Stimulated activated CD4-positive, alpha-beta T cell treated with anti-CD3 and anti-CD28 coated beads, Interleukin-2, amount 100 ng/mL, for 24 hours (primary cell): ENCODE measurements at places on chromosomes 11 and 22.

DNA sequence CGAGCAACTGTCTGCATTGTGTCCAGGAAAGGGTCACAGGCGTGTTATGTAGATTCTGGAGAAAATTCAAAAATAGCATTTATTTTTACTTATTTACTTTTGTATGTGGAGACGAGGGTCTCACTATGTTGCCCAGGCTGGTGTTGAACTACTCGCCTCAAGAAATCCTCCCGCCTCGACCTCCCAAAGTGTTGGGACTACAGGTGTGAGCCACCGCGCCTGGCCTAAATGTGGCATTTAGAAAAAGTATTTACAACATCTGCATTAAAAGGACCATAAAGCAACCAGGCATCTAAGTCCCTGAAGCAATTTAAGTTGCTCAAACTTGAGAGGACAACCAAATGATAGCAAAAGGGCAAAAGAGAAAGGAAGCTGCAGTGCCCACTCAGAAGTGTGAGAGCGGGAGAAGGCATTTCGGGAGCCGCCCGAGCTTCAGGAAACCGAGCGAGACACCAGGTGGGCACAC, 595 bp downstream of the TRIM66 start:
- DNase-seq: no peak

DNA sequence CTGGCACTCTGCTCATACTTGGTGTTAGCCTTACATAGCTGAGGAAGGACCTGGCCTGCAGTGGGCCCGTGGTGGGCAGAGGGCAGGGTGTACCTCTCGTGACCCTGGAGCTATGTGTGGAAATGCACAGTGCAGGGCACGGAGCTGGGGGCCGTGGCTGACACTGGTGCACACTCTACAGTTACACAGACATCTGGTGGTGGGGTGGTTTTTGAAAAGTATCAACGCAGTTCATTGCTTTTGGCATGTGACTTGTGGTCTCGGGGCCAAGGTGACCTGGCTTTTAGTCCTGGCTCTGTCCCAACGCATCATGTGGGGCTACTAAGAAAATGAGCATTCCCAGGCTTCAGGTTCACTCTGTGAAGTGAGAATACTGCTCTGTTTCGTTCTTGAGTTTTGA, 553.6 kb downstream of the NTM start:
- no peak for DNase-seq

DNA sequence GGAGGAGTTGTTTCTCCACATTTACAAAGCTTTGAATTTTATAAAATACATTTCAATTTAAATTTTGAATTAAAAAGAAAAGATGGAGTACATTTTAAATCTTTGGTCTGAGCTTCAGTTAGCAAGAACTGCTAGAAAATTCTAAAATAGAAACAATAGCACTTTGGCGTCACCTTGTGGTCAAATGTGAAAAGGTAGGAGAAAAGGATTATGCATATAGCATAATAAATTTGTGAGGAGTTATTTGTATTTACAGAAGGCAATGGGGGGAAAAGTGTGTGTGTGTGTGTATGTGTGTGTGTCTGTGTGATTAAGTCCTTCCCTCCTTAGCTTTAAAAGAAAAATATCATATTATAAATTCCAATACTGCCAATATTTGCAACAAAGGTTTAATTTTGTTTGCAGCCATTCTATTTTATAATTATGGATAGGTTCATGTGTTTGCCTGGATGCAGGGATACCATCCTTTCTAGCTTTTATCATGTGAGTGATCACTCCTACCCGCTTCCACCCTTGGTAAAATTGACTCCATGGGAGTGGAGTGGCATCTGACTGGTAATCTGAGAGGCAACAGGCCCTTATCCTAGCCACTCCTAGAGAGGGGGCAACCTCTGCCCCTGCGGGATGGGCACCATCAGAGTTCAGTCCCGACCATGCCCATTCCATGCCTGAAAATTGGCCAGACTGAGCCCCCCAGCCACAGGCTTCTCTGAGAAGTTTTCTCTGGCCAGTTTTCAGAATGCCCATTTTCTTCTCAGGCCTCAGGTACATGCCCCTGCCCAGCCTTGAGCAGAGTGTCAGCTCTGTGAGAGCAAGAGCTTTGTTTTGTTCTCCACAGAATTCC, 13.6 kb upstream of the LGR4 start:
- DNase-seq: peak; percentile 9

DNA sequence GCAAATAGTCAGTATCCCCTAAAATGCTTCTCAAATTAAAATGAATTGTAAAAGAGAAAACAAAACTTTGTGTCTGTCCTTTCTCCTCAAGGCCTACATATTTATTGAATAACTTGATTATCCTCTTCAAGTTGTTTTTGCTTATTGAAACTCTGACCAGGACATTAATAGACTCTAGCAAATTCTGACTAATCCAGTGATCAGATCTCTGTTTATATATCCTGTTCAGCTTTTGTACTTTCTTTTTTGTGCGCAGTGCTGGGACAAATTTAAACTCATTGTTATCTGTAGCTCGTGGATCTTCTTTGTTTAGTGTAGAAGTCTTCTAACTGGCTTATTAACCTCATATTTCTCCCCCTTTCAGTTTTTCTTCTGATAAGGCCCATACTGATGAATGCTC, 139.9 kb upstream of the SORL1-AS1 start:
- no peak for DNase-seq

DNA sequence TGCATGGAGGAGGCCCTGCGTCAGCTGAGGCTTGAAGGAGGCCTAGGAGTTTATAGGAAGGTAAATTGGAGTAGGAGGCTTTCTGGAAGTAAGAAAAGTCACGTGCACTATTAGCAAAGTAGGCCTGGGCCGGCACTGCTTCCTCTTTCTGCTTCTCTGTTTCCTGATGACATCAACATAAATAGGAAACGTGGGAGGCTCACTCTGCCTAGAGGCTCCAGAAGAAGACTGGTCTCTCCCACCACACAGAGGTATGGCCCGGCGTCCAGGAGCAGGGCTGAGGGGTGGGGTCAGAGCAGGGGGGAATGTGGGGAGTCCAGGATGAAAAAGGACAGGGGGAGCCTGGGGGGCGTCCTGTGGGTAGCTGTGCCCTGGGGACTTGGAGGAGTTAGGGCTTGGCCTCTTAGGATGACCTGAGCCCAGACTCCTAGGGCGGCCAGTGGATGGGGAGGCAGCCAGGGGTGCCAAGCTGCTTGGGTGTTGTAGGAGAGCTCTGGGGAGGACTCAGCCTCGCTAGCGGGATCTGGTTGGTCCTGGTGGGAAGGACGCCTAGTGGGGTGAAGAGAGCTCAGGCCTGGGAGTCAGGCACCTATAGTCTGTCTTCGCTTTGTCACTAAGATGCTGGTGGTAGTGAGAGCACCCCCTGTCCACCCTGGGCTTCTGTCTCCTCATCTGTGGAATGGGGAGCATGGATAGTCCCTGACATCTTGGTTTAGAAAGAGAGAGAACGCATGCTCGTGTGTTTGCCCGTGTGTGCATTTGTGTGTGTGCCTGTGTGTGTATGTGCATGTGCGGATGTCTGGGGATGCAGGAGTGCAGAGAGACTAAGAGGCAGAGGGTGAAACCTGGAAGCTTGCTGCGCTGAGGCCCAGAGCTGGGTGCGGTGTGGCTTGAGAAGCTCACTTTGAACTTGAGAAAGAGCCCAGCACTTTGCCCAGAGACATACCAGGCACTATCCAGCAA, at the start of gene CSF2RB:
CSF2RB (plus strand) TSS at position 202 of the 963 bp plus-strand sequence. CDS start 8,580 bp downstream, outside the sequence.
- DNase-seq: no peak

DNA sequence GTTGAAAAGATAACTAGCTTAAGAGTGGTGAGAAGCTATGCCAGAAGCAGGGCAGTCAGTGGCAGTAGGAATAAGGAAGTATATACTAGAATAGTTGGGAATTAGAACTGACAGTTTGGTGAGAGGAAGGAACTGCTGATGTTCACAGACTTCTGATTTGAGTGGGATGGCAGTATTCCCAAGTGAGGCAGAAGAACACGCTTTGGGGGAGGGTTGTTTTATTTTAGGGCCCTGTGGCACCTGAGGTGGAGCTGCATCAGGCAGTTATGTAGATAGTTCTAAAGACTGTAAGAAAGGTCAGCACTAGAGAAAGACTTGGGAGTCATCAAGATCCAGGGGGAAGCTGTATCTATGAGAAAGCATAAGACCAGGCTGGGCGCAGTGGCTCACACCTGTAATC, 66.3 kb upstream of the TNRC6B start:
- DNase-seq: no peak

DNA sequence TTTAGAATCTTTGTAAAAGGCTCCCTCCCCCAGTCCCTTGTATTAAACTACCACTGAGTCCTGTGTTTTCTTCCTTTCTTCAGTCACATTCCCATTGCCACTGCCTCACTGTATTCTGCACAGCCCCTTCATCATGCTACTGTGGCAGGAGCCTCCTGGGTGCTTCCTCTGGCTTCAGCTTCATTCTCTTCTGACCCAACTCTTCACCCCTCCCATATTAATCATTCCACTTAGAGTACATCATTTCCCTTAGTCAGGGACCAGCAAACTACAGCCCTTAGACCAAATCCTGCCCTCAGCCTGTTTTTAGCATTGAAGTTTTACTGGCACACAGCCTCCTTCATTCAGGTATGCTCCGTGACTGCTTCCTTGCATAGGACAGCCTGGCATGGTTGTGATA, 127.7 kb upstream of the MTNR1B start:
- DNase-seq: no peak
